Left renal cortex interstitium (tissue), 4 donors: ENCODE measurements at places on chromosomes 13 and 19.

DNA sequence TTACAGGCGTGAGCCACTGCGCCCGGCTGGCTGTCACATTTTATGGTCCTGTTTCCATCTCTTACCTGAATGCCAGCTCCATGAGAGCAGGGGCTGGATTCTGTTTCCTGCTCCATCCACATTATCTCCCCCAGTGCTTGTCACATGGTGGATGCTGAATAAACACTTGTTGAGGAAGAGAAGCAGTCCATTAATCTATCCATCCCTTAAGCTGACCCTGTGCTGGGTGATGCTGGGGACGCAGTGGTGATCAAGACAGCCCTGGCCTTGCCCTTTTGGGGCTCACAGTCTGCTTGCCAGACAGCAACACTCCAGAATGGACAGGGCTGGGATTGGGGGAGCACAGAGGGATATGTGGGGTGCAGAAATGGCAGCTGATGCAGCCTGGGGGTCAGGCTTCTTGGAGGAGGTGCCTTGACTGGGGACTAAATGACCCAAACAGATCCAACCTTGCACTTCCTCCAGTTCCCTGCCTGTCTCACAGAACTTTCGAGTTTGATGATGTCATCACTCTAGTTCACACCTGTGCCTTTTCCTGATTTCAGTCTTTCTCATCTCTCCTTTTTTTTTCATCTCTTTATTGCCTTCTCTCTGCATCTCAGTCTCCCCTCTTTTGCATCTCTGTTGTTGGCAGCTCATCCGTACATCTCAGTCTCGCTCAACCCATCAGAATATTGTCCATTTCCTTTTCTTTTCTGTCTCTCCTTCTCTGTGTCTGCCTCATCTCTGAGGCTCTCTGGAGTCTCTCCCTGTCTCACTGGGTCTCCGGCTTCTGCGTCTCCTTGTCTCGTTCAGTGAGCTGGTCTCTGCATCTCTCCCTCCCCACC is 4.6 kb downstream of the IRF2BP1 start:
- no peak for DNase-seq

- DNase-seq, result no peak
Measured at GRCh38 chr13:111573801-111574200, 253.4 kb downstream of the TEX29 start.

- no peak for DNase-seq
Measured at GRCh38 chr13:44263751-44264620, 109.6 kb upstream of the SERP2 start.

DNA sequence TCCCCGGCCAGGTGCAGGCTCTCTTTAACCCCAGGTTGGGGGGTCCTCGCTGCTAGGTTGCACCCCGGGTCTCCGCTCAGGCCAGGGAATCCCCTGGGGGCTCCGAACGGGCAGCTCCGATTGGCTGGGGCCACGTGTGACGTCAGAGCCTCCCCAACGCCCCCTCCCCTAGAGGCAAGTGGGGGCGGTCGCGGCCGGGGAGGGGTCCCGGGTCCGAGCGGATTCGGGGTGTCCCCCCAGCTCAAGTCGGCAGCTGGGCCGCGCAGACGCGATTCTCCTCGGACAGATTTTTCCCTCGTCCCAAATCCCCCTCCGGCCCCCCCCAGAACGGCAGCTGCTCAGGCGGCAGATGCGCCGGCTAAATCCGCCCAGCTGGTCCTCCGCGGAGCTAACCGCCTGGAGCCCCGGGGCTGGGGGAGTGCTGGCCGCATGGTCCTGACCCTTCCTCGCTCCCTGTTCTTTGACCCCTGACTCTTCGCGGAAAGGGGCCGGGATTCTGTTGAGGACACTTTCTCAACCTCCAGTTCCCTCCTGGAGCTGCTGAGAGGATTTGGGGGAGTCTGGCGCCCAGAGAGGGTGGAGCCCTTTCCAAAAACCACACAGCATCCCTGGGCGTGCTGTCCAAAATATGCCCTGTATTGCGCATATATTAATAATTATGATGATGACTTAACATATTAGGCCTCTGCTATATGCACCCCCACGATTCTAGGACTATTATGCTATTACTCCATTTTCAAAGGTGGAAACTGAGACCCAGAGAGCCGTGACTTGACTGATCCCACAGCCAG is 25.4 kb upstream of the SEMA6B start:
- no peak for DNase-seq

GRCh38 chr13:46008631-46009030 is 43.9 kb downstream of the ZC3H13 start:
- no peak for DNase-seq

DNA sequence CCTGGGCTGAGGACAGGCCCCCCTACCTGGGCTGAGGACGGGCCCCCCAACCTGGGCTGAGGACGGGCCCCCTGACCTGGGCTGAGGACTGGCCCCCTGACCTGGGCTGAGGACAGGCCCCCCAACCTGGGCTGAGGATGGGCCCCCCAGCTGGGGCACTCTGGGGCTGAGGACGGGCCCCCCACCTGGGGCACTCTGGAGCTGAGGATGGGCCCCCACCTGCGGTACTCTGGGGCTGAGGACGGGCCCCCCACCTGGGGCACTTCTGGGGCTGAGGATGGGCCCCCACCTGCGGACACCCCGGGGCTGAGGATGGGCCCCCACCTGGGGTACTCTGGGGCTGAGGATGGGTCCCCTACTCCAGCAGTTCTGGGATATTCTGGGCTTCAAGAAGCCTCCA is 65.5 kb downstream of the RASA3 start:
- DNase-seq, result no peak

- no peak for DNase-seq
Measured at GRCh38 chr13:75376792-75377402, 105.1 kb downstream of the TBC1D4 start.

- no peak for DNase-seq
Measured at GRCh38 chr19:35534803-35535480, 1.7 kb downstream of the GAPDHS start.

GRCh38 chr13:106565127-106565775 is 2.7 kb downstream of the ARGLU1 start:
- DNase-seq, result no peak

DNA sequence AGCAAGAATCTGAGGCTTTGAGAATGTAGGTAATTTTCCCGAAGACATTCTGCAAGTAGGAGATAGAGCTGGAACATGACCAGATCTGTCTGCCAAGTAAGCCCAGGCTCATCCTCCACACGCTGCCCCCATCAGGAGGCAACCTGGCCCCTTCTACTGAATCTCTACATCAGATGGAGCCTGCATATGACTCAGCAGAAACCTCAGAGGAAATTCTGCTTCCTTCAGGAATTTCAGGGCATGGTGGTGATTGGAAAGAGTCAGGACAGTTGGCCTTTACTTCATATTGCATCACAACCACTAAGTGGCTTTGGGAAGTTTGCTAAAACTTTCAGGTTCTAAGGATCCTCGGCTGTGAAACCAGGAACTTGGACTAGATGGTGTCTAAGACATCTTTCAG is 85.2 kb downstream of the LRRC63 start:
- no peak for DNase-seq

- DNase-seq, result no peak
Measured at GRCh38 chr13:24271601-24272451, 37.6 kb upstream of the C1QTNF9 start.

DNA sequence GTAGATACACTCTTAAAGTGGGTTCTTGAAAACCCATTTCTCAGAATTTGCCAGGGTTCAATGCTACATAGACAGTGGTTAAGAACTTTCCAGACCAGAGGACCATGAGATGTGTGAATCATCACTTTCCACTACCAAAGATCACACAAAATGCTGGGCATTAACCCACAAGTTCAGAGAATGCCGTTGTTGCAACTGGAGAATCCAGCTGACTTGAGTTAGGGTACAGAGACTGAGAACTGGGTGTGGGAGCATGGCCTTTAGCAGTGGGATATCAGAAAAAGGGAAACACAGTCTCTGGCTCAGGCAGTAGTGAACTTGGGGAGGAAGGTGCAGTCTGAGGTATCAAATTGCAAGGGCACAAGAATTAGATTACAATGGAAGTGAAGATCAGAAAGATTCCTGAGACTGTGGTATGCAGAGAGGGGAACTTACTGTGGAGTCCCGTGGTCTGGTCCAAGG is 51.5 kb upstream of the WDFY2 start:
- DNase-seq, result no peak

GRCh38 chr19:43767316-43767715 is 12.6 kb upstream of the SMG9 start:
- no peak for DNase-seq

DNA sequence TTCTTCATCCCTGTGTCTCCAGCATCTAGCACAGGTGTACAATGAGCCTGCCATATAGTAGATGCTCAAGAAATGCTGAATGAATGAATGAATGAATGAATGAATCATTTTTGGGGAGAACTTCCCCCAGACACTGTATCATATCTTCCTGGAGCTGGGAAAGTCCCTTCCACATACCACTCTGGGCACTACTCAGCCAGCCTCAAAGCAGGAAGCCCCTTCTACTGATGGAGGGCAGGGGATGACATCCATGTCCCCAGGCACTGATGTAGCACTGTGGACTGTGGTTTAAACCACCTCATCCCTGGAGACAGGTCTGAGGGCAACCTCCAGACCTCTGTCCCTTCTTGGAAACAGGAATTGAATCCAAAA is 4.8 kb downstream of the GNA15 start:
- DNase-seq, result no peak

- DNase-seq, result no peak
Measured at GRCh38 chr19:18796239-18796638, 5.1 kb upstream of the COMP start.

DNA sequence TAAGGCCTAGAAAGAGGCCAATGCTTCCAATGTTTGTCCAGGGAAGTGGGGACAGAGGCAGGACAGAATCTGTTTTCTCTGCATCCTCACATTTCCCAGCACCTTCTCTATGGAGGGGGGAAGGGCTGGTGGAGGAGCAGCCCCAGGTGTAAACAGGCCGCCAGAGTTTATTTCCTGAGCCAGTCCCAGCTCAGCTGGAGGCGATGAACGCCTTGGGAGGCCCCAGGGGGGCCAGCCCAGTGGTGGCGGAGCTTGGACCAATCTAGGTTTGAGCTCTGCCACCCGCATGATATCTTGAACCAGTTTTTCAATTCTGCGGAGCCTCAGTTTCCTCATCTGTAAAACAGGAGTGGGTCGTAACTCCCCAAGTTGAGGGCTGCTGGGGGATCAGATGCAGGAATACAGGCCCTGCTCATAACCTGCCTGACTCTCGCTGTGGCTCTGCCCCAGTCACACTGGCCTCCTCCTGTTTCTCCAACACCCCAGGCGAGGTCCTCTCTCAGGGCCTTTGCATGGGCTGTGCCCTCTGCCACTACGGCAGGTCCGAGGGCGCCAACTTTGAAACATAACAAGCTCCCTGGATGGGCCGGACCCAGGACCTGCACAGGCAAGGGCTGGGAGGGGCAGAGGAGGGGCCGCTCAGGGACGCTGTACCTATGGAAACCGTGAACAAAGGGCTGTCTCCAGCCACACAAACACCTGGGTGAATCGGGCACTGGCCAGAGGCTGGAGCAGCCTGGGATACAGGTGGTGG is 1.1 kb downstream of the TNFAIP8L1 start:
- no peak for DNase-seq

- no peak for DNase-seq
Measured at GRCh38 chr19:2807379-2808128, 12.1 kb upstream of the ZNF554 start.

GRCh38 chr19:7562646-7563393 is 27.3 kb downstream of the PNPLA6 start:
- no peak for DNase-seq

DNA sequence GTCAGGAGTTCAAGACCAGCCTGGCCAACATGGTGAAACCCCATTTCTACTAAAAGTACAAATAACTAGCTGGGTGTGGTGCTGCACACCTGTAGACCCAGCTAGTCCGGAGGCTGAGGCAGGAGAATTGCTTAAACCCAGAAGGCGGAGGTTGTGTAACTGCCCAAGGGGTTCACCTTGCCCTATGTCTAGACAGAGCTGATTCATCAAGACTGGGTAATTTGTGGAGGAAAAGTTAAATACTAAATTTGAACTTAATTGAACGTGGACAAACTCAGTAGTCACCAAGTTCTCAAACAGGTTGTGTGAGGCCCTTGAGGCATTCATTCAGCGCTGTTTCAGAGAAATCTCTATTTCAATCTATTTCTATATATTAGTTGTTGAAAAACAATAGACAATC is 13.7 kb upstream of the ZNF486 start:
- no peak for DNase-seq

- DNase-seq, result no peak
Measured at GRCh38 chr13:54750521-54750920, 1721.9 kb downstream of the OLFM4 start.

DNA sequence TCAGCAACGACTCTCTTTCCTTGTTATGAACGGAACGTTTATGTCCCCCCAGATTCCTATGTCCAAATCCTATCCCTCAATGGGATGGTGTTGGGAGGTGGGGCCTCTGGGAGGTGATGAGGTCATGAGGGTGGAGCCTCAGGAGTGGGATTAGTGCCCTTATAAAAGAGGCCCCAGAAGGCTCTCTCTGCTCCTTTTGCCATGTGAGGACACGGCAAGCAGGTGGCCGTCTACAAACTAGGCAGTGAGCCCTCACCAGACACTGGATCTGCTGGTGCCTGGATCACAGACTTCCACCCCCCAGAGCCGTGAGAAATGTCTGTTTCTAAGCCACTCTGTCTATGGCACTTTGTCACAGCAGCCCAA is 53.2 kb downstream of the EPS15L1 start:
- DNase-seq, result no peak

DNA sequence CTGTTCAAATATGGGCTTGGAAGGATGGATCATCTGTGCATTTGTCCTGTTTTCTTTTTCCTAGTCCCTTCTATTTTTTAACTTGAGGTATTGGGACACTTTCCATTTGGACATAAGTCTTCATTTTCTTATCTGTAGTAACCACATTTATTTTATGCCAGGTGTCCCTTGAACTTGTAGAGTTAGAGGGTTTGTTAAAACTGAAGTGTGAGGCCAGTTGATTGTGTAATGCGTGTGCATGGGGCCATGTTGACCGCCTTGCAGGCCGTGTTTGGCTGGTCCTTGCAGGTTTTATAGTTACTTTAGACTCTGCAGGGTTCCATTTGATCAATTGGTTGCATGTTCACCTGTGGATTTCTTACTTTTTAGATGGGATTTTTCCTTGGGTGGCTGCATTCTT is 21.0 kb downstream of the SAE1 start:
- no peak for DNase-seq

DNA sequence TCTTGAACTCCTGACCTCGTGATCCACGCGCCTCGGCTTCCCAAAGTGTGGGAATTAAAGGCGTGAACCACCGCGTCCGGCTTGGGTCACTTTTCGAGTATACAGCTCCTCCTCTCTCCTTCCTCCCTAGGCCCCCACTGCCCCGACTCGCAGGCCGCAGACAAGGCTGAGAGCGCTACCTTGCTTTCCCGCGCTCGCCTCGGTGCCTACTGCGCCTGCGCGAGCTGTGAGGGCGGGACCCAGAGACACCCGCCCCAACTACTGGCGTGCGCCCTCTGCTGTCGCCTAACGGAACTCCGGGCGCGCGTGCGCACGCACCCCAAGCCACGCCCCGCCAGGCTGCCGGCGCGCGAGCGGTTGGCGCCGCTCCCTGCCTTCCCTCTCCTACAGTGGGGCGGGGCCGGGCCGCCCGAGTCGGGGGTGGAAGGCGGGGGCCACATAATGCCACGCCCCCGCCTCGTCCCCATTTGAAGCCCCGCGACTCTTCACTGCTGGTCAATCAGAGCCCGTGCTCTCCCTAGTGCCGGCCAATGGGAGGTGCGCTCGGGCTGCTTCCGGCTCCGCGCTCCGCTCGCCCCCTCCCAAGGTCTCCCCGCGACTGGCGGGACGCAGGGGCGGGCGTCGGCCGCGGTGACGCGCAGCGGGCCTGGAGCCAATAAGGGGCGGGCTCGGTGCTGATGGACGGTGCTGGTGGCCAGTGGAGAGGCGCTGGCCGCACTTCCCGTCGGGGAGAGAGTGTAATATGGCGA is at the start of gene RAB8A:
RAB8A (plus strand) TSS at position 730 of the 749 bp plus-strand sequence; CDS start at position 743, 13 bp downstream.
- DNase-seq, result peak; percentile 98

GRCh38 chr13:38685974-38686576 is 802 bp upstream of the FREM2 start:
- DNase-seq, result peak; percentile 43
